ENCODE measurements at places on chromosomes 3 and 15.

DNA sequence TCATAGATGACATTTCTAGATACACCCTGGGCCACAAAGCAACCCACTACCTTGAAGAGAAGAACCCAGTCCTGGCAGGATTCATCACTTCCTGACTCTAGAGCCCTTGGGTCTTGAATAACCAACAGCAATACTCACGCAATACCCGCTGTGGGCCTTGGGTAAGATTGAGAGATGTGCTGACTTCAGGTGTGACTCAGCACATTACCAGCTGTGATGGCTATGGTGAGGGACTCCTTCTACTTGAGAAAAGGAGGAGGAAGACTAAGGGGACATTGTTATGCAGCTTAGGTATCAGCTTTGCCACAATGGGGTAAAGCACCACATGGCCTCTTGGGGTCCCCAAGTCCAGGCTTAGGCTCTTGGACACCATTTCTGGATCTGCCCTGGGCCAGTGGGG, 14.9 kb downstream of the C3orf33 start:
- no peaks in the 10 kb centered on the region for H3K27me3 ChIP-seq
- DNase-seq = no peak
- peaks cover 11% of the 10 kb centered on the region for H3K36me3 ChIP-seq
- no peak overlapping the region for H3K27ac ChIP-seq

GRCh38 chr15:52496776-52497470, 31.8 kb downstream of the MYO5A start:
- H3K27me3 ChIP-seq = no peaks in the 10 kb centered on the region
- DNase-seq = no peak
- H3K27ac ChIP-seq = no peak overlapping the region
- no peaks in the 10 kb centered on the region for H3K36me3 ChIP-seq
- H3K4me3 ChIP-seq = no peak overlapping the region

GRCh38 chr15:57354436-57355123, 21.7 kb upstream of the CGNL1 start:
- no peaks in the 10 kb centered on the region for H3K36me3 ChIP-seq
- H3K27me3 ChIP-seq = no peaks in the 10 kb centered on the region
- no peak for DNase-seq
- no peaks in the 10 kb centered on the region for H3K4me1 ChIP-seq
- H3K4me3 ChIP-seq = no peak overlapping the region

- H3K27ac ChIP-seq = no peak overlapping the region
- DNase-seq = no peak
- no peaks in the 10 kb centered on the region for H3K36me3 ChIP-seq
- no peak overlapping the region for H3K4me3 ChIP-seq
- no peaks in the 10 kb centered on the region for H3K4me1 ChIP-seq
- no peaks in the 10 kb centered on the region for H3K27me3 ChIP-seq
Observed at GRCh38 chr3:99960941-99961340, 143.3 kb downstream of the CMSS1 start.

GRCh38 chr3:127750226-127751031, 71.9 kb downstream of the MGLL start:
- H3K4me1 ChIP-seq = no peaks in the 10 kb centered on the region
- H3K27ac ChIP-seq = no peak overlapping the region
- no peak overlapping the region for H3K4me3 ChIP-seq
- H3K27me3 ChIP-seq = no peaks in the 10 kb centered on the region
- DNase-seq = no peak

DNA sequence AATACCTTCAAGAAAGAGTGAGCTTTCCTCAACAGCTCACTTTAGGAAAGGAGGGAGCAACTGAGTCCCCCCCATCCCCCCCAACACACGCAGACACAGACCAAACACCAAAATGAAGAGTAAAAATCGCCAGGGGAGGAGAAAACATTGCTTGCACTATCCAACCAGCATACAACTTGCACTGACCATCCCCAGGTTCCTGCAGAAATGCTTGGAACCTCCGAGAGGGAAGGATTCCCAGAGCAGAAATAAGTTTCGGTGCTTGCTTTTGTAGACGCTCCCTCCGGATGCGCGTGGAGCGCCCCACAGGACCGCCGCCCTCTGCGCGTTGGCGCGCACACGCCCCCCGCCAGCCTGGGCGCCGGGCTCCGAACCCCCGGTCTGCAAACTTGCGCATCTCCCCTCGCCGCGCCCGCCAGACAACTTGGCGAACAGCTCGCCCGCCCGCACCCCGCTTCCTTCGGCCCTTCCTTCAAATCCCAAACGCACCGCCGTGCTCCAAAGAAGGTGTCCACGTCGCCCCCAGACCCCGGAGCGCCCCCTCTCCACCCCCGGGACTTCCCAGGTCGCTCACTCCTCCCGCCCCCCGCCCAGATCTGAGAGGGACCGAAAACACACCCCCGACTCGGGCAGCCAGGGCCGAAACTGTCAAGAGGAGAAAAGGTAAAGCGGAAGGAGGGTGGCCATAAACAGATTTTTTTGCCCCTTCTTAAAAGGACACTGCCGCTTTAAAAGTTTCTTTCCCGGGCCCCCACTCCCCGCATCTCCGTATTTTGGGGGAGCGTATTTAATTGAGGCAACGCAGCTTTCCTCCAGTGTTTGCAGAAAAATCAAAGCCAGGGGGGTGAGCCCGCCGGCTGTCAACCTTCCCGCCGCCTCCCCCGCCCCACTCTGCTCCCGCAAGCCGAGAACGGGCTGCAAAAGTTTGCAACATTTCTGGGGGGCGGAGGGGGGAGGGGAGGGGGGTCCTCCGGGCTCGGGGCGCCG, 859 bp downstream of the RORA start:
- no peaks in the 10 kb centered on the region for H3K36me3 ChIP-seq
- H3K4me1 ChIP-seq = peaks cover 11% of the 10 kb centered on the region
- no peak for DNase-seq
- peaks cover 17% of the 10 kb centered on the region for H3K27me3 ChIP-seq
- no peak overlapping the region for H3K27ac ChIP-seq

DNA sequence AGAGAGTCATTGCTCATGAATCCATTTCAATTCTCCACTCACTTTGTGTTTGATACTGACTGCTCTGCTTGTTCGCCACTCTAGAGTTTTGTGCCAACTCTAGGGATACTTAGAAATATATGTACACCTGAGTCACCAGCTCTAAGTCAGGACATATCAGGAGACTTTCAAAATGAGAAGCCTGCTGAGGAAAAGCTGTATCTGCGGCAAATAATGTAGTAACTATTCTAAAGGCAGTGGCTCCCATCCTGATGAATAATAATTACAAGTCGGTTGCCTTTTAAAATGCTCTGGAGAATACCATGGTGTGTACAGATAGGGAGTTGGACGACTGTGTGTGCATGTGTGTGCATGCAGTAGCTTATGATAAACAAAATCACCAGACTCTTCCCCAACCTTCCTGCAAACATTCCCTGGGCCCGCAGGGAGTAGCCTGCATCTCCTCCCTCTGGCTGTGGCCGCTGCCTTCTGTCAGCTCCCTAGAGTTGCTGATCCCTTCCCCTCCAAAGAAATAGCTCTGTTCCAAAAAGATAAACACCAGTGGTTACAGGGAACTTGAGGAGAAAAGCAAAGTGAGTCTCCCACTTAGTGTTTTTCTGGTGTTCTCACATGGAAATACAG, 346.3 kb upstream of the UMPS start:
- H3K36me3 ChIP-seq = no peaks in the 10 kb centered on the region
- H3K4me3 ChIP-seq = no peak overlapping the region
- no peak overlapping the region for H3K27ac ChIP-seq
- no peak for DNase-seq
- no peaks in the 10 kb centered on the region for H3K27me3 ChIP-seq

DNA sequence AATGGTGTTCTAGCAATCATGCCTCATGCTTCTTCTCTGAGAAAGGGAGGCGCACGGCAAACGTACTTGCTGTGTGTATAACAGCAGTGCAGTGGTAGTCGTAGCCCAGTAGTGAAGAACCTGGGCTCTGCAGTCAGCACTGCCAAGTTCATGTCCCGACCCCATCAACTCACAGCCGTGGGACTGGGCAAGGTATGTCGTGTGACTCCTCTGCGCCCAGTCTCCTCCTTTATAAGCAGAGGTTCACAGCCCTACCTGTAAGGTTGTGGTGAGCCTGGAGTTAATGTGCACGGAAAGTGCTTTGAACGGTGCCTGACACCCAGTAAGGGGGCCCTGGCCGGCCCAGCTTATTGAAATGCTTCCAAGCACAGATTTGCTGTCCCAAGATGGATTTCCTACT, 26.6 kb downstream of the EHD4 start:
- peaks cover 36% of the 10 kb centered on the region for H3K36me3 ChIP-seq
- DNase-seq = no peak
- H3K27me3 ChIP-seq = no peaks in the 10 kb centered on the region

GRCh38 chr3:12948891-12949711, 107.7 kb upstream of the RPL32 start:
- peaks cover 15% of the 10 kb centered on the region for H3K4me1 ChIP-seq
- H3K27me3 ChIP-seq = no peaks in the 10 kb centered on the region
- DNase-seq = no peak
- peaks cover 16% of the 10 kb centered on the region for H3K36me3 ChIP-seq

Measured in effector memory CD4-positive, alpha-beta T cell (primary cell).